ENCODE measurements at places on chromosomes 5 and 9.

DNA sequence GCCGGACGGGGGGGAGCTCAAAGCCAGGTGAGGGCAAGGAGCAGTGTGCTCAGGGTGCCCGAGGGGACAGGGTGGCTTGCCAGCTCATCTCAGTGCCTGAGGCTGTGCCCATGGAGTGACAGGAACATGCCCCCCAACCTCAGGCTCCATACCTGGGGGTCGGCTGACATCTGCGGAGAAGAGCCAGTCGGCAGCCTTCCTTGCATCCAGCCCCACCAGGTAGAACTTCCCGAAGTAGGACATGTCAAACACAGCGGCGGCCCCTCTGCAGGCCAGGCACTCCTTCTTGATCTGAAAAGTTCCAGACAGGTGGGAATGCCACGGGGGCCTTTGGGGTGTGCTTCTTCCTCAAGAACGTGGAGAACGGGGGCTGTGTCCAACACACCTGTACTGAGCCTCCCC lies 42.1 kb downstream of the SARDH start:
- DNase-seq, result no peak

DNA sequence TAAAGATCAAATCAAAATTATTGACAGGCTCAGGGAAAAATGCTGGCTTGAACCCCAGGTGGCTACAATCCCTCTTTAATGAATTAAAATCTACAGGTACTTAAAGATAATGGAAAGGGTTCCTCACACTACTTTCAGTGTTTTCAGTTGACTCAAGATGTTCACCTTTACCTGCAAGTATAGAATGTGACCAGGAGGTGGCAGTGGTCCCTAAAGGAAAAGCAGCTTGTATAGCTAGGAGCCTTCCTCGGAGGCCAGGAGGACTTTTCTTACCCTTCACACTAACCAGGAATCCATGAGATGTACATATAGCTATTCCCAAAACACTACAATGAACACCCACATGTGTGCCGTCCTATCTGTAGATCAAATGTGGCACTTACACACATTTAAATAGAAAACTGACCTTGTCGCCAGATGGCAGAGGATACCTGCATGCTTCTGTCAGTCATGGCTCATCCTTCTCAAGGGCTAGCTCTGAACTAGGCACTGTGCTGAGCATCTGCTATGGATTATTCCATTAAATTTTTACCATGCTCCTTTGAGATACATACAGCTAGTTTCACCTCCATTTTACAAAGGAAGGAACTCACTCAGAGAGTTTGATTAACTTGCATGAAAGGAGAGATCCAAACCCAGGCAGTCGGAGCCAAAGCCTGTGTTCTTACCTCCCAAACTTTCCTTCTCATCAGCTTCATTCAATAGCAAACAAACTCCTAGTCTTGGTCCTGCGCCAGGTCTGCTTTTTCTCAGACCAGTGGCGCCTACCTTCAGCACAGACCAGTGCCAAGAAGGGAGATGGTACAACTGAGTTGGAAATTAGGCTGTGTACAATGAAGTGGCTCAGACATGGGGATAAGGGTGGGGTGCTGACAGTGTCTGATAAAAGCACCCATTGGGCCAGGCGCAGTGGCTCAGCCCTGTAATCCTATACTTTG lies 24.5 kb downstream of the C9orf152 start:
- peak; percentile 81 for DNase-seq

- no peak for DNase-seq
Measured at GRCh38 chr5:12245429-12245828, 341.2 kb upstream of the CTNND2 start.

GRCh38 chr9:13575558-13575957 lies 296.1 kb upstream of the MPDZ start:
- no peak for DNase-seq

GRCh38 chr5:22088517-22088916 lies 764.6 kb downstream of the CDH12 start:
- DNase-seq, result no peak

All from transverse colon (tissue), 4 donors.